ENCODE measurements at places on chromosomes 4 and X. TPM values are rescaled to one million over a fixed set of nuclear protein-coding genes. Genes with fewer than 3 reads are reported as not detected.

GRCh38 chr4:111330786-111331185, 707.9 kb upstream of the PITX2 start:
- no peaks in the 10 kb centered on the region for H3K36me3 ChIP-seq
- no peak for DNase-seq
- no peak overlapping the region for H3K4me3 ChIP-seq
- H3K27me3 ChIP-seq = no peaks in the 10 kb centered on the region
- no peaks in the 10 kb centered on the region for H3K4me1 ChIP-seq
- H3K27ac ChIP-seq = no peak overlapping the region

GRCh38 chr4:772776-773175, 53.2 kb downstream of the CPLX1 start:
- H3K4me1 ChIP-seq = peaks cover 20% of the 10 kb centered on the region
- H3K27ac ChIP-seq = no peak overlapping the region
- H3K36me3 ChIP-seq = peaks cover 85% of the 10 kb centered on the region
- DNase-seq = no peak

Gene BMX
- total RNA-seq = 1.4 TPM

- DNase-seq = no peak
- H3K4me1 ChIP-seq = peaks cover 46% of the 10 kb centered on the region
- no peak overlapping the region for H3K4me3 ChIP-seq
- peaks cover 35% of the 10 kb centered on the region for H3K27me3 ChIP-seq
- no peak overlapping the region for H3K27ac ChIP-seq
- no peaks in the 10 kb centered on the region for H3K36me3 ChIP-seq
These were observed 30.2 kb downstream of the CPLX1 start for GRCh38 chr4:795726-796119.

GRCh38 chr4:175280153-175280552, 362.0 kb downstream of the ADAM29 start:
- H3K27me3 ChIP-seq = no peaks in the 10 kb centered on the region
- no peaks in the 10 kb centered on the region for H3K4me1 ChIP-seq
- no peak overlapping the region for H3K4me3 ChIP-seq
- no peak for DNase-seq
- H3K36me3 ChIP-seq = no peaks in the 10 kb centered on the region

- H3K27me3 ChIP-seq = no peaks in the 10 kb centered on the region
- no peaks in the 10 kb centered on the region for H3K4me1 ChIP-seq
- H3K36me3 ChIP-seq = no peaks in the 10 kb centered on the region
- no peak overlapping the region for H3K4me3 ChIP-seq
These were observed 9.2 kb upstream of the BMP3 start for GRCh38 chr4:81021142-81021944.

DNA sequence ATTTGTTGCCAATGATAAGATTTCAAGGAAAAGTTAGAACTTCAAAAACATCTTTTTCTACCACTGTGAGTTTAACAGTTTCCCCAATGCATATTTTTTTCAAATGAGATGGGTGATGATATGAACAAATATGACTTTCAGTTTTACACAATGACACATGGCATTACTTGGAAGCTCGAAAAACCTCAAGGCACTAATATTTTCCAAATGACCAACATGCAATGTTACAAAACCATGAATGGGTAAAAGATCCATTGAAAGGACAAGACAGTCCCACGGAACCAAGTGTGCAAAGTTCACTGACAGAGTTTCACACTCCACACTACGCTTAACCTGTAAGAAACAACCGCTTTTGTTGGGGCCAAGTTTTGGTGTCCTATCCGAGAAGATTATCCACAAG, 84.5 kb downstream of the CD99L2 start:
- H3K4me3 ChIP-seq = no peak overlapping the region
- H3K27me3 ChIP-seq = no peaks in the 10 kb centered on the region
- no peaks in the 10 kb centered on the region for H3K36me3 ChIP-seq
- no peak overlapping the region for H3K27ac ChIP-seq
- no peaks in the 10 kb centered on the region for H3K4me1 ChIP-seq

- H3K36me3 ChIP-seq = no peaks in the 10 kb centered on the region
- H3K27ac ChIP-seq = no peak overlapping the region
- H3K4me3 ChIP-seq = no peak overlapping the region
- DNase-seq = no peak
- no peaks in the 10 kb centered on the region for H3K4me1 ChIP-seq
- H3K27me3 ChIP-seq = peaks cover 3% of the 10 kb centered on the region
These were observed 203.8 kb upstream of the PSAPL1 start for GRCh38 chr4:7638489-7638888.

GRCh38 chr4:56531823-56532222, 26.2 kb downstream of the ARL9 start:
- H3K36me3 ChIP-seq = no peaks in the 10 kb centered on the region
- peak overlapping the region; percentile 67 for H3K4me3 ChIP-seq
- H3K27ac ChIP-seq = no peak overlapping the region
- H3K27me3 ChIP-seq = no peaks in the 10 kb centered on the region
- peak; percentile 43 for DNase-seq

DNA sequence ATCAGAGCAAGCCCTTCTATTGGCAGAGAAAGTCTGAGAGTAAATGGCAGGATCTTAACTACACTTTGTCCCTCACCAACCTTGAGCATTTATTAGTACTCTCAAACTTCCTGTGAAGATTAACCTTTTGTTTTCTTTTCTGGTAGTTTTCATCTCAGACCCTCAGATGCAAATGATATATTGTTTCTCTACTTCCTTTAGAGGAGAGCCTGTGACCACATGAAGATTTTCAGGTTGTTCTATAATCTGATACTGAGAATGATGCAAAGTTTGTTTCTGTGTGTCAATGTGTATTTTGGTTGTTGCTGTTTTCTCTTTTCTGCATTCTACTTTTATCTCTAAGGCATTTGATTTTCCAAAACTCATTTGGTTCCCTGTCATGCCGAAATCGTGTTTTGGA, 165.8 kb upstream of the CYSLTR1 start:
- H3K4me1 ChIP-seq = no peaks in the 10 kb centered on the region
- no peaks in the 10 kb centered on the region for H3K27me3 ChIP-seq
- H3K4me3 ChIP-seq = no peak overlapping the region
- no peak overlapping the region for H3K27ac ChIP-seq

DNA sequence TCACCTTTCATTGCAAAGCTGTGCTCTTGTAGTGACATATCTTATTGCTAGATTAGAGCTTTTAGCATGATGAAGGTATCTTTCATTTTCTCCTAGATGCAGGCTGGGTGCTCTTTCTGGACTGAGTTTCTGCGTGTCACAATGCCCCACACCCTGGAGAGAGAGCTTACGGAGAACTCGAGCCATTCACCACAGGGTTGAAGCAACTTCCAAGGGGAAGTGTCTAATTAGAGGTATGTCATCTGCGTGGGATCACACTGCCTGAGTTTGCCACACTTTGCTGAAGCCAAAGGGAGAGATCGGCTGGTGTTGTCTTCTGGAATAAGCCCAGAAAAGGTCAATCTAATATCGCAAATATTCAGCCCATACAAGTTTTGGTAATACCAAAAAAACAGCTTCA, 179.3 kb upstream of the MBNL3 start:
- H3K4me1 ChIP-seq = no peaks in the 10 kb centered on the region
- H3K27ac ChIP-seq = no peak overlapping the region
- no peak for DNase-seq
- H3K4me3 ChIP-seq = no peak overlapping the region

DNA sequence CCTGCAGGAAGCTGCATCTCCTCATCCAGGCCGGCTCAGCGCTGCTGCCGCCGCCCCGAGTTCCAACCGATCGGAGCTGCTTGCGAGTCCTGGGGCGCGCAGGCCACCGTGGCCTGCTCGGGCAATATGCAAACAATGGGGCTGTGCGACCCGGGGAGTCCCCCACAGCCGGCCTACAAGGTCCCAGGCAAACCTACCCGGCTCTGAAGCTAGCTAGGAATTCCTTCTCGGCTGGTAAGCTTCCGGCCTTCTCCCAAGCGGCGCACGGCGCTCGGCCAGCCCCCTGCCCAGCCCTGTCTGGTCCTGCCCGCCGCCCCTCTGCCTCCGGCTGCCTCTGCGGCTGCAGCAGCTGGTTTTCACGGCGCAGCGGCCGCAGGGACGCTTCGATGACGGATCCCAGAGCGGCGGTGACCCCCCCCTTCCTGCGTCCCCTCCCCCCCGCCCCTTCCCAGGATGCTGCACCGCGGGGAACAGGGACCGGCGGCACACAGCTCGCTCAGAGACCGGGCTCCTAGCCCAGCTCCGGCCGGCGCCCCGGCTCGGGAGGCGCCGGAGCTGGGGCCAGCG, 59.4 kb downstream of the TSC22D3 start:
- no peak for DNase-seq
- H3K36me3 ChIP-seq = no peaks in the 10 kb centered on the region
- no peak overlapping the region for H3K4me3 ChIP-seq
- no peaks in the 10 kb centered on the region for H3K27me3 ChIP-seq
- H3K27ac ChIP-seq = no peak overlapping the region

DNA sequence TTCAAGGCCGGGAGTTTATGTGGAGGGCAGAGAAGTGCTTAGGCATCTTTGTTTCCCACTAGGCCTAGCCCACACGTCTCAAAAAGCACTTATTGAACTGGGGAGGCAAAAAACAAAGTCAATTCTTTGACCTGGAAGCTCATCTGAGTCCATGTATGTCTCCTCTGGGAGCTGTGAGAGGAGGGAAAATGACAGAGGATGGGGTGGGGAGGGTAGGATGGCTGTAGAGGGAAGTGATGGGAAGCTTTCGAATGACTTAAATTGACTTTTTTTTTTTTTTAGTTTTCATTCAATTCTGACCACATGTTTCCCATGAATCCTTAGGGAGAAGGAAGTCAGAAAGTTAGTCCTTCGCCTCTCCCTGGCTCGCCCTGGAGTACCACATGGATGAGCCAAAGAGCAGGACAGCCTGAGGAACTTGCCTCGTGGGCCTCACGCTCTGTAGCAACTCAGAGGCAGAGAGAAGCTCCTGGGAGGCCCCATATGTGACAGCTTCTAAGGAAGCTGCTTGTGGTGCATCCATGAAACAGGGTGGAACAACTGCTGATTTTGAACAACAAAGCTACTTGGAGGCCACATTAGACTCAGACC, 45.0 kb downstream of the NHSL2 start:
- H3K36me3 ChIP-seq = no peaks in the 10 kb centered on the region
- no peak overlapping the region for H3K27ac ChIP-seq
- no peak overlapping the region for H3K4me3 ChIP-seq
- H3K4me1 ChIP-seq = no peaks in the 10 kb centered on the region
- DNase-seq = no peak
- H3K27me3 ChIP-seq = no peaks in the 10 kb centered on the region

- no peaks in the 10 kb centered on the region for H3K27me3 ChIP-seq
- H3K36me3 ChIP-seq = no peaks in the 10 kb centered on the region
- H3K4me1 ChIP-seq = no peaks in the 10 kb centered on the region
- H3K27ac ChIP-seq = no peak overlapping the region
- no peak overlapping the region for H3K4me3 ChIP-seq
These were observed 248.9 kb upstream of the UGT8 start for GRCh38 chr4:114349543-114350175.

DNA sequence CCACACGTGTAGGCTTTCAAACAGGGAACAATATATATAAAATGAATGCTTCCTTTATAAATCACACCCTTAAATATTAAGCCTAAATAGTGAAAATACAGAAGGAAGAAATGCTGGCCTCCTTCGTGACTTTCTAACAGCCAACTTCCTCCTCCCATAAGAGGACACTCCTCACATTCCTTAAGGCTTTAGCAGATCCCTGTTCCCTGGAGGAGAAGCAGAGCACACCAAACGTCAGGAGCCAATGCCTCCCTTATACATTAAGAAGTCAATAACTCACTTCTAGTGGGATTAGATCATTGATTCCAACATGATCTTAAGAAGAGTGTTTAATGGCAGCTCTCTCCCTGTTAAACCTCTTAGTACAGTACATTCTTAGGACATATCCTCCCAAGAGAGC, 108.4 kb upstream of the FAM241A start:
- no peak for DNase-seq
- H3K27ac ChIP-seq = no peak overlapping the region
- H3K4me1 ChIP-seq = no peaks in the 10 kb centered on the region
- no peak overlapping the region for H3K4me3 ChIP-seq
- H3K27me3 ChIP-seq = no peaks in the 10 kb centered on the region
- no peaks in the 10 kb centered on the region for H3K36me3 ChIP-seq

Gene GAGE12H
- total RNA-seq = not detected
